ENCODE measurements at places on chromosomes 3 and 15. TPM values are rescaled to one million over a fixed set of nuclear protein-coding genes. Genes with fewer than 3 reads are reported as not detected.
A peak's percentile ranks its signal among the peaks of the same experiment; 100 is the strongest.

BSN gene
- 0.09 TPM for total RNA-seq

DNA sequence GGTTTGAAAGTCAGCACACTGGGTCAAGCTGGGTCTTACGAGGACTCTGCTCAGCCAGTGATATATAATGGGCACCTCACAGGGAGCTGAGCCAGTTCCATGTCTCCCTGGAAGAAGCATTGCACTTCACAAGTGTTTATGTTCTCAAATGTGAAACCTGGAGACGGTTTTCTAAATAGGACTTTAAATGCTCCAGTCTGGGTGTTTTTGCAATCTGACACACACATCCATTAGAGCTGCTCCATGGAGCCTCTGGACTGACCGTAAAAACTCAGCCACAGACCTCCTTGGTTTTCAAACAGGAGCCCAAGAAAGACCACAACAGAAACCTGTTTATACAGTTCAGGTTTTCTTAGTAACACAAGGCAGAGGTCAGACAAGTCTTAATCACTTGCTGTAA lies 201.3 kb upstream of the LRIG1 start:
- DNase-seq, result no peak
- no peak overlapping the region for H3K4me3 ChIP-seq
- H3K27ac ChIP-seq, result no peak overlapping the region
- H3K36me3 ChIP-seq, result no peaks in the 10 kb centered on the region
- H3K27me3 ChIP-seq, result peaks cover 3% of the 10 kb centered on the region

DNA sequence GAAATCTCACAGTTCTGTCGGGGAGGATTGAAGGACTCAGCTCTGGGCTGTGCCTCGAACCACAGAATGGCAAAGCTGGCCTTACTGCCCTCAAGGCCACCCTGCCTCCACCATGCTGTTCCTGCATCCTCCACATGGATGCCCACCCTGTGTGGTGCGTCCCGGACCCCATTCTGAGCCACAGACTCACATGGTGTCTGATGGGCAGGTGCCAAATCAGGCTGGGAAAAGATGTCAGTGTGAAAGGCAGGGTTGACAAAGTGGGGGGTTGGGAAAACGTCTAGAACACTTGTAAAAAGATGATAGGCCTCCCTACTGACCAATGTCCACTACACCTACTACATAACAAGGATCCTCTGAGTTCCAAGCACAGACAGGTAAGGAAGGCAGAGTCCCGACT lies 49.4 kb downstream of the TM2D3 start:
- no peaks in the 10 kb centered on the region for H3K4me1 ChIP-seq
- DNase-seq, result no peak
- no peaks in the 10 kb centered on the region for H3K36me3 ChIP-seq
- H3K27me3 ChIP-seq, result peaks cover 25% of the 10 kb centered on the region

GRCh38 chr3:158458464-158458863 lies 112.5 kb upstream of the MLF1 start:
- H3K27me3 ChIP-seq, result no peaks in the 10 kb centered on the region
- no peaks in the 10 kb centered on the region for H3K4me1 ChIP-seq
- no peak for DNase-seq
- H3K4me3 ChIP-seq, result no peak overlapping the region
- no peak overlapping the region for H3K27ac ChIP-seq
- H3K36me3 ChIP-seq, result peaks cover 2% of the 10 kb centered on the region

MYEF2 gene
- 27.7 TPM for total RNA-seq

MYLK gene
- 0.07 TPM for total RNA-seq

DNA sequence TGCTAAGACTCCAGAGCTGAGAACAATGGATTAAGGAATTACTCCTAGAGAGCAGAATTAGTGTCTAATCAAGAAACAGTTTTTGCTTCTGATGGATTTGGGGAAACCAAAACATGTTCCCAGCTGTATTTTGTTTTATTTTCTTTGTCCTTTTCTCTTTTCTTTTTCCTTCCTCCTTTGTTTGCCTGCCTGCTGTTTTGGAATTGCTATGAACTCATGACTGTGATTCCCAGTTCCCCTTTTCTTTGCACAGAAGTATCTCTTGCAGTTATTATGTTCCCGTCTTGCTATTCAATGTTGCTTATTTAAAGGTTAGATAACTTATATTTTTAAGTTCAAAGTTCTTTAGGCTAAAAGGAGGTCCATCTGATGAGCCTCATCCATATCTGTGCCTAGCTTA lies 77.0 kb upstream of the GBE1 start:
- H3K4me3 ChIP-seq, result no peak overlapping the region
- DNase-seq, result no peak
- no peak overlapping the region for H3K27ac ChIP-seq
- no peaks in the 10 kb centered on the region for H3K4me1 ChIP-seq
- peaks cover 4% of the 10 kb centered on the region for H3K27me3 ChIP-seq
- H3K36me3 ChIP-seq, result no peaks in the 10 kb centered on the region

DNA sequence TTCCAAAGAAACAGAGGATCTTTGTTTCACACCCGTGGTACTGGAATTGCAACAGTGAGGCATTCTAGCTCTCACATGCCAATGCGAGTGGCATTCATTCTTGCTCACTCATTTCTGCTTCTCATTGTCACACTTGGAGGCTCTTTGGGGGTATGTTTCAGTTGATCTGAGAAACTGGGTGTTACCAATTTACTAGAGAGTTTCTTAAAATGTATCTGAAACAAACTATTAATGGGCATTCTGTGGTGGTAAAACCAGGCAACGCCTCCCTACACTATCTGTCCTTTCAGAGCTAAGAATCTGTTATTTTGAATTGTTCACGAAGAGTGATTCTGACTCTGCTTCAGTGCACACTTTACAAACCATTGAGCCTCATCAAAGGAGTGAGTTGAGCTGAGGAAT lies 140.6 kb upstream of the BHLHE40 start:
- H3K4me3 ChIP-seq, result no peak overlapping the region
- H3K27me3 ChIP-seq, result no peaks in the 10 kb centered on the region
- no peak for DNase-seq
- H3K27ac ChIP-seq, result no peak overlapping the region
- peaks cover 48% of the 10 kb centered on the region for H3K36me3 ChIP-seq

GRCh38 chr3:23993556-23994243 lies 48.6 kb downstream of the NR1D2 start:
- no peaks in the 10 kb centered on the region for H3K36me3 ChIP-seq
- H3K27me3 ChIP-seq, result no peaks in the 10 kb centered on the region
- peaks cover 6% of the 10 kb centered on the region for H3K4me1 ChIP-seq
- no peak overlapping the region for H3K4me3 ChIP-seq
- DNase-seq, result no peak
- H3K27ac ChIP-seq, result no peak overlapping the region

DNA sequence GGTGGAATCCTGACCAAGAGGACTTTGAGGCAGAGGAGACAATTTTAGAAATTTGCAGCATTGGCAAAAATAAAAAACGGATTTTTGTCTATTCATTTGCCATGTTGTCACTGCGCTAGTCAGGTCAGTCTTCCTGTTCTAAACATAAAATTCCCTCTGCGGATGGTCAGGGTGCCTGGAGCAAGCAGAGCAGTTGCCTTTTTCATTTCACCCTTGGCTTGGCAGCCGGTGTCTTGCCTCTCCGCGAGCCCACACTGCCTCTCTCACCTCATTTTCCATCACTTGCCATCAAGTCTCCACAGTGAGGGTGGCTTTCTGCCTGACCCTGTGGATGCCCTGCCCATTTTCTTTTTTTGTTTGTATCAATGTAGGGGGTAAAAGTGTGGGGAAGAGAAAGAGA lies 396.1 kb downstream of the LRTM1 start:
- no peak overlapping the region for H3K4me3 ChIP-seq
- no peaks in the 10 kb centered on the region for H3K4me1 ChIP-seq
- no peak for DNase-seq
- H3K36me3 ChIP-seq, result no peaks in the 10 kb centered on the region

- H3K27ac ChIP-seq, result no peak overlapping the region
- DNase-seq, result no peak
- H3K4me3 ChIP-seq, result no peak overlapping the region
- H3K36me3 ChIP-seq, result no peaks in the 10 kb centered on the region
- H3K27me3 ChIP-seq, result peaks cover 14% of the 10 kb centered on the region
Measured at GRCh38 chr3:197404754-197405153, 106.3 kb upstream of the DLG1 start.

ACAD9 gene
- total RNA-seq, result 60.0 TPM

C3orf62 gene
- total RNA-seq, result 3.9 TPM

DNA sequence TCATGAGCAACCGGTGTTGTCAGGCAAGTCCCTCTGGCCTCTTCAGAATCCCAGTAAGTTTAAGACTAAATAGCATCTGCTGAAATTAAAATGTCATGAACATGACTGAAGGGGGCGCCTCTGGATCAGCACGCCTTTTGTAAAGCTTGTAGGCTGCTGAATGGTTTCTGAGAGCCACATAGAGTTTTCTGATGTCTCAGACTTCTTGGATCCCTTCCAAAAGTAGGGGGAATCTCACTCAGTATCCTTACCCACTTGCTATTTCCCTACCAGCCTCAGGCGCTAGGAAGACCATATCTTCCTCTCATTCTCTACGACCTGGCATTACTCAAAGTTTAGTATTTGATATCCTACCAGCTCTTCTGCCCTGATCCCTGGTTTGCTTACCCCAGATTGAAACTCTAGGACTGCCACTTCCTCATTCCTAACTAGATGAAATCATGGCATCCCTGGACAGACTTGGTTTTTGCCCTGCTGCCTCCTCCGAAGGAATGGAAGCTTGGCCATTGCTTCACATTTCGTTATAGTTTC lies 62.7 kb upstream of the CD47 start:
- no peaks in the 10 kb centered on the region for H3K27me3 ChIP-seq
- H3K4me3 ChIP-seq, result no peak overlapping the region

- DNase-seq, result no peak
- H3K27me3 ChIP-seq, result no peaks in the 10 kb centered on the region
- peaks cover 35% of the 10 kb centered on the region for H3K4me1 ChIP-seq
- H3K27ac ChIP-seq, result no peak overlapping the region
Measured at GRCh38 chr3:16836505-16837237, 48.1 kb upstream of the PLCL2 start.

ZBTB20 gene
- total RNA-seq, result 6.4 TPM

- H3K4me3 ChIP-seq, result no peak overlapping the region
- no peaks in the 10 kb centered on the region for H3K36me3 ChIP-seq
- H3K4me1 ChIP-seq, result peaks cover 6% of the 10 kb centered on the region
- peak; percentile 57 for DNase-seq
- no peak overlapping the region for H3K27ac ChIP-seq
- peaks cover 14% of the 10 kb centered on the region for H3K27me3 ChIP-seq
Measured at GRCh38 chr3:64530434-64531049, 157.3 kb downstream of the ADAMTS9 start.

GRCh38 chr3:166993015-166993630 lies 387.0 kb downstream of the ZBBX start:
- no peak overlapping the region for H3K27ac ChIP-seq
- no peaks in the 10 kb centered on the region for H3K36me3 ChIP-seq
- no peak overlapping the region for H3K4me3 ChIP-seq
- H3K4me1 ChIP-seq, result no peaks in the 10 kb centered on the region
- H3K27me3 ChIP-seq, result no peaks in the 10 kb centered on the region

- no peaks in the 10 kb centered on the region for H3K36me3 ChIP-seq
- H3K4me1 ChIP-seq, result no peaks in the 10 kb centered on the region
- no peak overlapping the region for H3K4me3 ChIP-seq
- no peaks in the 10 kb centered on the region for H3K27me3 ChIP-seq
- no peak overlapping the region for H3K27ac ChIP-seq
Measured at GRCh38 chr3:68483041-68483440, 449.3 kb downstream of the TAFA4 start.

CIP2A gene
- 58.5 TPM for total RNA-seq

TMEM108 gene
- not detected for total RNA-seq

DNA sequence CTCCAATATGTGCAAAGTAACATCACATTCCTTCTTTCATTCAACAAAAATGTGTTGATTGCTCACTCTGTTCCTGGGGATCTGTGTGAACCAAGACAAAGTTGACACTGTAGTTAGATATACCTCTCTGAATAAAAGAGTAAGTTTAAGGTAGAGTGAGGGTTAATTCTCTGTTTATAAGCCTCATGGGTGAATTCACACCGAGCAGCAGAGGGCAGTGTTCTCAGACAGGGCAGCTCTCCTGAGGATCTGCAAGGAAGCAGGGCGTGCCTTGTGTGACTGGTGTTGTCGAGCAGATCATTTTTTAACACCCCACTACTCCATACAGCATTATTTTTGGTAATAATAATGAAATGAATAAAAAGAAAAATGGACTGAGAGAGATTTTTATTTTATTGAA lies 34.4 kb downstream of the PAQR9 start:
- H3K27ac ChIP-seq, result no peak overlapping the region
- H3K36me3 ChIP-seq, result no peaks in the 10 kb centered on the region
- no peak overlapping the region for H3K4me3 ChIP-seq
- H3K4me1 ChIP-seq, result no peaks in the 10 kb centered on the region
- peak; percentile 72 for DNase-seq
- H3K27me3 ChIP-seq, result peaks cover 16% of the 10 kb centered on the region

GRCh38 chr3:23219117-23219516 lies 16.0 kb downstream of the UBE2E2 start:
- H3K4me3 ChIP-seq, result no peak overlapping the region
- H3K4me1 ChIP-seq, result peaks cover 11% of the 10 kb centered on the region
- DNase-seq, result no peak
- no peaks in the 10 kb centered on the region for H3K27me3 ChIP-seq
- no peak overlapping the region for H3K27ac ChIP-seq

All from activated CD4-positive, alpha-beta T cell treated with anti-CD3 and anti-CD28 coated beads for 36 hours (primary cell).